ENCODE measurements at places on chromosomes 4 and X. TPM values are rescaled to one million over a fixed set of nuclear protein-coding genes. Genes with fewer than 3 reads are reported as not detected.

Gene LANCL3
- polyA plus RNA-seq = 0.35 TPM

Gene ETDB
- not detected for polyA plus RNA-seq

Gene SLC16A2
- polyA plus RNA-seq = 14.5 TPM

Gene FGG
- polyA plus RNA-seq = not detected

Gene MAGEA2
- 1.8 TPM for polyA plus RNA-seq

Gene DOCK11
- polyA plus RNA-seq = 37.2 TPM

Gene SLITRK4
- polyA plus RNA-seq = 4.5 TPM

Gene NCAPG
- polyA plus RNA-seq = 2.8 TPM

Gene BMPR1B
- polyA plus RNA-seq = 1.6 TPM

Gene MAGEA10
- not detected for polyA plus RNA-seq

Gene TLR1
- not detected for polyA plus RNA-seq

Gene MCF2
- 11.1 TPM for polyA plus RNA-seq

Data from neural cell (in vitro differentiated cells).